ENCODE measurements at places on chromosomes 5 and 9.
A peak's percentile ranks its signal among the peaks of the same experiment; 100 is the strongest.

DNA sequence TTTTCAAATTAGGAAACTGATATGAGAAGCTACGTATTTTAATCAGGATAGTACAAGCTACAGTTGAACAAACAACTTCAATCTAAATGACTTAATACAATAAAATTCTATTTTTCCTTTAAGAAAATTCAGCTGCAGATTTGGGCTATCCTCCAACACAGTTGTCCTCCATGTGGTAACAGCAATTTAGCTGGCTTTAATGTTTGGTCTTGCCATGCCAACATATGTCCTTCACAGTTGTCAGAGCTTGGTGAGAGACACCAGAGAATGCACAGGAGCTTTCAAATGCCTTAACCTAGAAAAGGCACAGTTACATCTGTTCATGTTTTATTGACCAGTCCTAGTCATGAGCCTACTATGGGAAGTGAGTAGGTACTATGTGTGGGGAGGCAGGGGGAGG, 10.8 kb downstream of the FAM174A start:
- DNase-seq: no peak

DNA sequence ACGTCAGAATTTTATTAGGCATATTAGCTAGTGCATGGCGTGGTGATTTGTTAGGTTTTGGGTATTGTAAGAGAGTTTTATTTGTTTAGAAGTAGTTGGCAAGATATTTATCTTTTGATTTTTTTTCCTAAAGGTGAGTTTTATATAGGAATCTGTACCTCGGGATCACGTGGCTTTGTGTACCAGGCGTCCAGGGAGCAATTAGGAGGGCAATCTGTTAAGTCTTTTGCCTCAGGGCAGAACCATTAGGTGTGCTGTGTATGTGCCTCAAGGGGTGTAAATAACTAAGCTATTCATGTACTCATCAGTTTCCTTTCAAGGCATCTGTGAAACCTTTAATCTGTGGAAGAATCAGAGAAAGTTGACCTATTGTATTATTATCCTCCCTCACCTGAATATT, 39.4 kb downstream of the ZSWIM6 start:
- DNase-seq: no peak

GRCh38 chr5:159713254-159713653, 203.0 kb upstream of the ADRA1B start:
- DNase-seq: no peak

DNA sequence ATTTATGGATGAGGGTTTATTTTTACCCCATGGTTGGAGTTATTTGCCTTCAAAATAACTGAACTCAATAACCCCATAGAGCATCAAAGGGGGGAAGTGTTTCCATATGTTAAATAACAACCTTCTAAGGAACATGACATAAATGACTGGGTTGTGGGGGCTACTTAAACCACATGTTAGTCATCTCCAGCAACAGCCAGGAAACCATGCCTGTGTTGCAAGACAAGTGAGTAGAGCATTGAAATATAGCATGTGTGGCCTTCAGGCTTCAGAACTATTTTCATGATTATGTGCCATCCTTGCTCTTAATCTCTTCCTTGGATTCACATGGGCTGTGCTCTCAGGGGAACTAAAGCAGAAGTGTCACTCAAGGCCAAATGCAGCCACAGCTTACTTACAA, 431.2 kb downstream of the AGTPBP1 start:
- DNase-seq: no peak

DNA sequence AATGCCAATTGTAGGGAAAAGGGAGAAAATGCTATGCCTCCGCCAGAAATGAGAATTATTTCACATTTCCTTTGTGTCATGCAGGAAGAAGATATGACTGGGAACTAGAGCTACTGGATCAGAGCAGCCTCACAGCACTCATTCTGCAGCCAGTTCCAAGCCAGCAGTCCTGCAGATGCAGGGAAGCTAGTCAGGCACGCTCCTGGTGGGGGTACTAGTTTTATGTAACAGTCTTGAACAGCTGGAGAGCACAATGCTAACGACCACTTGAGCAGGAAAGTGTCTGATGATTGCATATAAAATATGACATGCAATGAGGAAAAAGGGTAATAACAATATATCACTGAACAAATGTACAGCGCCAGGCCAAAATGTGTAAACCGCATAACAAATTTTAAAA, 21.7 kb downstream of the CDH10 start:
- no peak for DNase-seq

DNA sequence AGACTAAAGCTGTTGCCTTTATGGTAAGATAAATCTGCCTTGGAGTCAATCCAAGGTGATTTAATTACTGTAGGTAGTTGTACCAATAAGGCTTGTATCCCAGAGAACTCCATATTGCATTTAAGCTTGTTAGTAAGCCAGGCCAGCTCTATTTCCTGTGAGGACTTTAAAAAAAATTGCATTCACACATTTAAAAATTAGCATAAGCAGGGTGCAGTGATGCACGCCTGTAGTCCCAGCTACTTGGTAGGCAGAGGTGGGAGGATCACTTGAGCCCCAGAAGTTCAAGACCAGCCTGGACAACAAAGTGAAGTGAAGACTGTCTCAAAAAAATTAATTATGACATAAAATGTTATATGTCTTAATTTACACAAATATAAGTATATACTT, 28.7 kb upstream of the ABL1 start:
- no peak for DNase-seq

- DNase-seq: no peak
These were observed 148.1 kb upstream of the ZNF608 start for GRCh38 chr5:124894541-124894940.

DNA sequence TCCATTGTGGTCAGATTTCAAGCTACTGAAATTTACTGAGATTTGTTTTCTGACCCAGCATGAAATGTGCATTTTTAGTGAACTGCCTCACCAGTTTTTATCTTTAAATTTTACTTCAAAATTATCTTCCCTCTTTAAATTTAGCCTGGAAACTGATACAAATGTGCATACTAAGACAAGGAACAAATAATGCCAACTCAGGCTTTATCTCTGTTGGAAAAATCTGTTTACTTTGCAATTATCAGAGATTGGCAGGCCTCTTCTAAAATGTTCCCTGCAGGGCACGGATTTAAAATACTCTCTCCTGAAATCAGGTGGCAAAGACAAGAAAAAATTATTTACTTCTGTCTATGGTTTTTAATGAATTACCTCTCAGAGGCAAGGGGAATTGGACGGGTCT, 151.0 kb upstream of the PTCH1 start:
- DNase-seq: no peak

DNA sequence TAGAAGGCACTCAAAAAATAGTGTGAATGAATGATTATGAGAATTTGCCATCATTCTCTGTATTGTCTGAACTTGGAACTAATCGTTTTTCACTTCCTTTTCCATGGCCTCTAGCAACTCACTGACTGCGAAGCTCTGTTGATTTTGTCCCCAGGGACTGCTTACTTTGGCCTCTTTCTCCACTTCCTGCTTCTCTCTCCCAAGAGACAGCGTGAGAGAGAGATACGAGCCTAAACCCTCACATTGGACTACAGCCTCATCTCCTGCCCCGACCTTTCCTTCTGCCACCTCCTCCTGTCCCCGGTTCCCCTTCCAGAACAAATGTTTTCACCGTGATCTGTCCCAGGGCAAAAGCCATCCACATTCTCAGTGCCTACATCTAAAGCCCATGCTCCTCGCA, 300.8 kb upstream of the PANK3 start:
- DNase-seq: no peak

DNA sequence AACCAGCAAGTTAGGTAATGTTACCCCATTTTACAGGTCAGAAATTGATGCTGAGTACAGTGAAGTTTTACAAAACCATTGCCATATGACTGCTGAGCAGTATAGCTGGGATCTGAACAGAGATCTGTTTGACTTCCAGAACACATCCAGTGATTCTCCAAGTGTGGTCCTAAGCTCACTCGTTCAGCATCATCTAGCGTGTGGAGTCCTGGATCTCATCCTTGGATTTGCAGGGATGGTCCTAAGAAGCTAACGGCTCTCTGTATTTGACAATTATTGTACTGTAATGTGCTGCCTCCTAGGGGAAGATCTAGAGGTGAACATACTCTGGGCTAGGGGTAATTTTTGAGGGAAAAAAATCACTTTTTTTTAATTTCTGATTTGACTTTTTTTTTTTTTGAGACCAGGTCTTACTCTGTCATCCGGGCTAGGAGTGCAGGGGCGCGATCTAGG, 1.4 kb downstream of the SLC26A2 start:
- DNase-seq: no peak

- no peak for DNase-seq
These were observed 228.2 kb upstream of the KLF4 start for GRCh38 chr9:107717529-107718314.

DNA sequence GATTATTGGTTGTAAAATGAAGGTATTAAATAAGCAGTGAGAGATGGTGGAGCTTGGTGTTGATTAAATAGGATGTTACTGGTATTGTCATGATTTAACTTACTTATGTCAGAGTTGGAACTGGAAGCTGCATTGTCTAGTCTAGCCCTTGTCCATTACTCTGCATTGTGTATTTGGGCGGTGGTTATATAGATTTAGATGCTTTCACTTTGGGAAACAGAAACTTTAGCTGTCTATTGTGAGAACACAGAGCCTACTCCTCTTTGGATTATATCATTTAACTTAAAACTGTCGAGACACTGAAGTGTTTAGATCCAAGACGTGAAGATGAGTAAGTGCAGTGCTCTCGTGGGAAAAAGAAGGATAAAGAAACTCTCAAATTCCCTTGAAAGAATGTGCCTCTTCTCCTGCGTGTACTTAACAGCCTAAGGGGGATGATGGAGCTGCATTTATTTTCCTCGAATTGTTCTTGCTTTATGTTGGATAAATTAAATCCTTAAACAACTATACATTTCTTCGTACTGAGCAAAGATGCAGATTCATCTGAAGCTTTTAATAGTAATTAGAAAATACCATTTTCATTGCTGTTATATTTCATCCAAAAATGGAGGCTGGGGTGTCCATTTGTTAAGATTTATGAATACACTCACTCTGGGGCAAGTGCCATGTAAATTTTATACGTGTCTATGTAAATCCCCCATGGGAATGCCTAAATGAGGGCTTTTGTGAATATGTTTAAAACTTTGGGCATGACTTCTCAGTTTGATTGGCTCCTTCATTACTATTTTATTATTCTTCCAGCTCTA, 21.6 kb downstream of the FBXL7 start:
- DNase-seq: no peak

- DNase-seq: no peak
These were observed 42.4 kb downstream of the RHOBTB3 start for GRCh38 chr5:95773335-95774059.

DNA sequence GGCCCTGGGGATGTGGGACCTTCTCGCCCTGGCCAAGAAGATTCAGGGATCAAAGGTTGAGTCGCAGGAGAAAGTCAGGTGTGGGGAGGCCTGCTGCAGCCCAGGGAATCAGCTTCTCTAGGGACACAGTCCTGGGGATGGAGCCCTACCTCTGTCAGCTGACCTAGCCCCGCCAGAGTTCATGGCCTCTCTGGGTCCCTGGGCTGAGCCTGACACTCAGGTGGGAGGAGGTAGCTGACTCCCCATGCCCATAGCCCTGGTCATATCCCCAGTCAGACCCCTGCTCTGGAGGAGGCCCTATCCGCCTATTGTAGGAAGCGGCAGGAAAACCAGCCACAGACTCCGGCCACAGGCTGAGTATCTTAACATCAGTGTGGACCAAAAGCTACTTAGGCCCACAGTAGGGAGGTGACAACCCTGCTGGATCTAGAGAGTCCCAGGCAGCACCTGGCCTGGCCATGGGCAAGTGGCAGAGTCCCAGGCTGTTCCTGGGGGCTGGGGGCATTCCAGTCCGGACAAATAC, 15.0 kb upstream of the MRNIP start:
- DNase-seq: peak; percentile 55

GRCh38 chr5:160824301-160825001, 27.6 kb downstream of the ATP10B start:
- DNase-seq: no peak

GRCh38 chr9:19551124-19551929, 142.5 kb downstream of the ACER2 start:
- DNase-seq: no peak

- DNase-seq: peak; percentile 87
These were observed 9.9 kb upstream of the CXXC5 start for GRCh38 chr5:139638090-139638735.
